ENCODE measurements at places on chromosomes 5 and 9. TPM values are rescaled to one million over a fixed set of nuclear protein-coding genes. Genes with fewer than 3 reads are reported as not detected.

The AFAP1L1 gene
- 21.0 TPM for total RNA-seq

The ADRB2 gene
- total RNA-seq, result 3.8 TPM

The TMEM174 gene
- not detected for total RNA-seq

The GABRA6 gene
- total RNA-seq, result not detected

The PCDHGA2 gene
- 15.8 TPM for total RNA-seq

The TLX3 gene
- total RNA-seq, result not detected

The NOXA1 gene
- 4.2 TPM for total RNA-seq

The SURF6 gene
- total RNA-seq, result 20.2 TPM

The CNTFR gene
- total RNA-seq, result 23.9 TPM

The PCDHGA1 gene
- 1.8 TPM for total RNA-seq

The C9orf153 gene
- total RNA-seq, result 1.2 TPM

The TRMT10B gene
- 8.7 TPM for total RNA-seq

The TSTD2 gene
- 38.9 TPM for total RNA-seq

The PCDHB7 gene
- total RNA-seq, result 7.9 TPM

The LRRTM2 gene
- 124 TPM for total RNA-seq

The ALAD gene
- total RNA-seq, result 29.9 TPM

The DMGDH gene
- total RNA-seq, result 3.5 TPM

The TERT gene
- total RNA-seq, result 1.8 TPM

The CCIN gene
- 0.60 TPM for total RNA-seq

The ANKRD18A gene
- 4.6 TPM for total RNA-seq

The ARHGEF37 gene
- 19.0 TPM for total RNA-seq

The AMBP gene
- not detected for total RNA-seq

The MYOZ3 gene
- total RNA-seq, result 11.1 TPM

The NPR3 gene
- 23.7 TPM for total RNA-seq

The LRRC26 gene
- 1.7 TPM for total RNA-seq

The SLC1A3 gene
- 183 TPM for total RNA-seq

Data from camera-type eye (tissue), 1 donor.